ENCODE measurements at places on chromosomes 2 and 18.

DNA sequence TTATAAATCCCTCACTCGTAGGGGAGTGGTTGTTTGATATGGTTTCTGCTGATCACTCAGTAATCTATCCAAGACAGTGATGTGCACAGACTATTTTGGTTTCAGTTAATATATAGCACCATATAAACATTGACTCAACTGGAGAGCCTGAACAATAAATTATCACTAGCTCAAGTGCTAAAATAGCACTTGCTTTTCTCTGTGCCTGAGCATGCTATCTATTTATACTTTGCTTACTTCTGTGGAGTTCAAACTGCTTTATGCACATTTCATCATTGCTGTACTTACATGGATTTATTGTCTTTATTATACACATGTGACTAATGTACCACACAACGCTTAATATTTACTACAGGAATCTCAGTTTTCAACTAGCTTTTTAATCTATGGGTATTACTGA is 133.6 kb downstream of the BCL2 start:
- DNase-seq, result no peak

- no peak for DNase-seq
Measured at GRCh38 chr18:58303363-58303762, 259.3 kb downstream of the NEDD4L start.

- DNase-seq, result no peak
Measured at GRCh38 chr18:54616220-54616848, 25.3 kb downstream of the DYNAP start.

DNA sequence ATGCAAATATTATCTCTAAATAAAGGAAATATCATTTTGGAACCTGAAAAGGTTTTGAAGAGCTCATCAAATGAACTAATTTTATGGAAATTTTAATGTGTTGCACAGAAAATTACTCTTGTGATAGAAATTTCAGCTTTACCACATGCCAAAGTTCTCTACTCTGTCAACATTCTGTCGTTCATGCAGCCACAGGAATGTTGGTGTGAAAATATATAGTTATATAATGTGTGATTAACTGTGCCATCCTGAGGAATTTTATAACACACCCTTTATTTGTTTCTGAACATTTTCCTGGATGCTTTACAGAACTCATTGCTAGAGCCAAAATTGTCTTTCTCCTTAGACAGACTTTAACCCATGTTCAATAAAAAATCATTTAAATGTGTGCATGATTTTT is 202.5 kb upstream of the SLC8A1 start:
- DNase-seq, result no peak

DNA sequence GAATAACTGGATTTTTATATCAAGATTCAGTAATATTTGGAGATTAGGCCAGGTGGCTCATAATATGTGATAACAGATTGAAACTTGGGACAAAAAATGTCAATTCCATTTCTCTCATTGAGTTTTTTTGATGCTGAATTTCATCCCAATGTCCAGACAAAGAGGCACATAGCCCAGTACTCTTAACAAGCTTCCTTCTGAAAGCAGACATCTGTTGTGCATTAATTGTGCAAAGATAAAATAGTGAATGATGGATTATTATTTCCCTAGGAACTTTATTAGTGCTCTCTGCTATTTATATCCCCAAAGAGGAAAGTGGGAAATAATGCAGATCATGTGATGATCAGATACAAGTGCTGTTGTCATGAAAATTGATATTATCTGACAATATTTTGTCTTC is 234.1 kb downstream of the CCDC102B start:
- DNase-seq, result no peak

- DNase-seq, result no peak
Measured at GRCh38 chr2:190578158-190579057, 43.9 kb upstream of the NEMP2 start.

DNA sequence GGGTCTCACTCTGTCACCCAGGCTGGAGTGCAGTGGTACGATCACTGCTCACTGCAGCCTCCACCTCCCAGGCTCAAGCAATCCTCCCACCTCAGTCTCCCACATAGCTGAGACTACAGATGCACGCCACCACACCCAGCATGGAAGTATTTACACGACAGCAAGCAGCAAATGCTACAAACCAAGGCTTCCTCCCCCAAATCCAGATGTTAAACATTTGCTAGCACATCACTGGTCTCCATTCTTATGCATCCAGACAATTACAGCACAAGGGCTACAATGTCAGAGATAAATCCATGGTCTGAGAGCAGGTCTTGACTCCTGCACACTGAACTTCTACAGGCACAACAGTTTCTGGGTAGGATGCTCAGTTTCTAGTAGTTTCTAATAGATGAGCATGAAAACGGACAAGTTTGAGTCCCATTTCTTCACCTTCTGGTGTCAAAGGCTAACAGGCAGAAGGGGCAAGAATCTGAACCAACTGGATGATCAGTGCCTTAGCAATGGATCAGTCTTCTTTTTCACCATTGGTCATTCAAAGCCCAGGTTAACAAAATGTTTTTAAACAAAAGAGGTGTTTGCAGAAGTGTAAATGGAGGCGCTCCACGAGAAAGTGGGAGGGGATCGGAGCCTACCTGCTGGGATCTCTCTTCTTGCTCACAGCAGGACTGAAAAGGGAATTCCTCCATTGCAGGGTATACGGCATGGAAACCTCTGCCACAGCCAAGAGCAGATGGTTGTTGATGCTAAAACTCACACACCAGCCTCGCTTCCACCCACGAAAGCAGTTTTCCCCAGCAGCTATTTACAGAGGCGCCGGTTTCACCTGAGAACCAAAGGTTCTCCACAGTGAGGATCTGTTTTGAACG is 135.0 kb upstream of the ARL4C start:
- DNase-seq, result no peak

GRCh38 chr2:80092474-80092873 is 212.1 kb downstream of the LRRTM1 start:
- DNase-seq, result no peak

GRCh38 chr18:12456441-12456840 is 48.7 kb downstream of the PRELID3A start:
- no peak for DNase-seq

DNA sequence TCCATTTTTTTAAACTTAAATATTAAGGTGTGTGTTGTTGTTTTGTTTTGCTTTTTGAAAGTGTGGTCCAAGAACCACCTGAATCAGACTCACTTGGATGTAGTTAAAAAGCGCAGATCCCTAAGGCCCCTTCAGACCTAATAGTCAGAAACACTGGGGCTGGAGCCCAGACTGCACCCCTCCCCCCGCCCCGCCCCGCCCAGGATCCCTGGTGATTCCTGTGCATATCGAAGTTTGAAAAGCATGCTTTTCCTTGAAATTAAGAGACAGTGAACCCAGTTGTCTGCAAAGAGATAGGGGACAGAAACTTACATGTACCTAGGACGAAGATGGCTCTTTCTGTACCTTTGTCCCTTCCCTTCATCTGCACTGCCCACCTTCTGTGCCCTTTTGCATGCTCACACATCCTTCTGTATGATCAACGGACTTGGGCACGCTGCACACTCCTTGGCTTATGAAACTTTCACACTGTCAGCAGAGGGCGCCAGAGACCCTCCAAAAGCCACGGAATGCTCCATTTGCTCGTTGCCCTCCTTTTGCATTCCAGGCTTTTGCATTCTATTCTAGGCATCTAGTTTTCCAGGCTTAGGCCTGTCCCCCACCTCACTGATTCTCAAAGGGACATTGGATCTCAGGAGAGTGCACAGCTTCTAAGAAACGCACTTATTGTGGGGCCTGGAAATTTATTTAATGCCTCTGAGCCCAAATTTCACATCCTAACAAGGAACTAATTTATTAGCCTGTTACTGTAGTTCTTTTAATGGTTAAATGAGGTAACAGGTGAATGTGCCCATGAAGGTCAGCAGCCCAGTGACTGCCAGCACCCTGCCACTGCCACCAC is 32.8 kb upstream of the SLC14A1 start:
- peak; percentile 38 for DNase-seq

DNA sequence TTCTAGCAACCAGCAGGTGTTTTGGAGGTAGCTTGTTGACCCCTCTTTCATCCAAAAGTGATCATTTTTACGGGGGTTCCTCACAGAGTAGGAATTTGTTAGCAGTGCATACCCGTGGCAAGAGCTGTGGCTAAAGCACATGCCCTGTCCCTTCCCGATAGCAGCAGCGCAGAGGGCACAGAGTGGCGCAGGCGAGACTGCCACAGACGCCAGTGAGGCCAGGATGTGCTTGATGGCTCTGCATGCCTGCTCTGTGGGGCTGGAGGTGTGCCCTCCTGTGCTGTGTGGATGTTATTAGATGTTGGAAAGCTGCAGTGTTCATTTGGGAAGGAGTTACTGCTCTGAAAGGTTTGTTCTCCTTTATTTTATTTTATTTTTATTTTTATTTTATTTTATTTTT is 153.6 kb downstream of the FAM210A start:
- no peak for DNase-seq

GRCh38 chr2:230218421-230218820 is 1.4 kb downstream of the SP110 start:
- DNase-seq, result no peak

- DNase-seq, result no peak
Measured at GRCh38 chr2:133553251-133553650, 15.0 kb downstream of the NCKAP5 start.

GRCh38 chr2:241469746-241470145 is 38.6 kb downstream of the STK25 start:
- no peak for DNase-seq

DNA sequence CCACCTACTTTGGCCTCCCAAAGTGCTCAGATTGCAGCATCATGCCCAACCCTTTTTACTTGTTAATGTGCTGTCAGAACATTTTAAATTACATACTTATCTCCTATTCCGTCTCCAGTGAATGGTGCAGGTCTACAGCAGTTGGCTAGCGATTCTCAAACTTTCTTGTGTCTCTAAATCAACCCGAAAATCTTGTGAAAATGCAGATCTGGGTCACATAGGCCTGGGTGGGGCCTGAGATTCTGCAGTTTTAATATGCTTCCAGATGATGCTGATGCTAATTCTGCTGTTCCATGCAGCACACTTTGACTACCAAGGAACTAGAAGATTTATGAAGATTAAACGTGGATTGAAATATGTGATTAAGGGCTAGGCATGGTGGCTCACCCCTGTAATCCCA is 14.8 kb upstream of the ACSL3 start:
- no peak for DNase-seq

DNA sequence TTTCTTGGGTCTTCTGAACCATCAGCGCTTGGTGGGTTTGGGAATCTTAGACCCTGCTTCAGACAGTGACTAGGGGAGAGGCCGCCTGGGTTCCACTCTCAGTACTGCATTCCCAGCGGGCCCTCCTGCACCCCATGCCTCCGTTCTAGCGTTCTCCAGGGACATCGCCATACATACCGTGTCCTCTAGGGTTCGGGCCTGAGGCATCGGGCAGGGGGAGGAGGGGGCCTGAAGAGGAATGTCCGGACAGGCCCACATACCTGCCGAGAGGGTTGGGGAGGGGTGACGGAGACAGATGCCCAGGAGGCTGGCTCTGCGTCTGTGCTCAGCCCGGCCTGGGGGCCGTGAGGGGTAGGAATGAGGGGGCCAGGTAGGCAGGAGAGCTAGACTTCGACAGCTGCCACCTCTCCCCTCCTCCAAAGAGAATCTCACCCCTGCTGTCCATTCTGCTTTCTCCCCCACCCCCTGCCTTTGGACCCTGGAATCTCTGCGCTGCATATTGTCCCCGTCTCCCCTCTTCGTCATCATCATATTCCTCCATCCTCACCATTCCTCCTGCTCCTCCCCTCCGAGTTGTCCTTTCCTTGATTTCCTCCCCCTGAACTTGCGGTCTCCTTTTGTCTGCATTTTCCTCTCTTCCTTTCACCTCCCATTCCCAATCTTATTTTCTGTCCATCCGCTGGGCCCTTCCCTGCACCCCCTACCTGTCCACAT is 7.8 kb upstream of the WNT10A start:
- no peak for DNase-seq

- no peak for DNase-seq
Measured at GRCh38 chr2:74566076-74566753, 11.7 kb downstream of the DOK1 start.

GRCh38 chr2:160703648-160704585 is 210.3 kb upstream of the RBMS1 start:
- DNase-seq, result no peak

DNA sequence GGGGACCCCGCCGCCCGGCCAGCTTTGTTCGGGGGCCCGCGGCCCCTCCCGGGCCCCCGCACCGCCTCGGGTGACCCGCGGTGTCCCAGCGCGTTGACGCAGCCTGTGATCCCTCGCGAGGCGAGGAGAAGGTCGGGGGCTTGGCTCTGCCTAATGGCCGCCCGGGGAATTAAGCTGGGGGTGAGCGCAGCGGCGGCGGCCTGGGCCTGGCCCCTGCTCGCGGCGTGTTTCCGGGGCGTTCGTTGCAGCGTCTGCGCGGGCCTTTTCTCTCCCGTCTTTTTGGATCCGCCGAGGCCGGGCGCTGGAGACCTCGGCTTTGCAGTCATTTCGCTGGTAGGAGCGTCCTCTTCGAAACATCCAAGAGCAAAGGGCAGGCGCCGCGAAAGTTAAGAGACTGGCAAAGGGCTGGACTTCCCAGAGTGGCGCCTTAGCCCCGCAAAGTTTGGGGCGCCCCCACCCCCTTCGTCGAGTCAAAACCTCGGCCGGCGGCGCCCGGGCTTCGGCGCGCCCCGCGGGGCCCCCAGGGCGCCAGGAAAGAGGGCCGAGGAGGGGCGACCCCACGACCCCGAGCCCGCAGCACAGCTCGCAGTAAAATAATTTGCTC is 1.3 kb downstream of the SALL3 start:
- no peak for DNase-seq

GRCh38 chr18:34033968-34034367 is 190.7 kb downstream of the NOL4 start:
- no peak for DNase-seq

DNA sequence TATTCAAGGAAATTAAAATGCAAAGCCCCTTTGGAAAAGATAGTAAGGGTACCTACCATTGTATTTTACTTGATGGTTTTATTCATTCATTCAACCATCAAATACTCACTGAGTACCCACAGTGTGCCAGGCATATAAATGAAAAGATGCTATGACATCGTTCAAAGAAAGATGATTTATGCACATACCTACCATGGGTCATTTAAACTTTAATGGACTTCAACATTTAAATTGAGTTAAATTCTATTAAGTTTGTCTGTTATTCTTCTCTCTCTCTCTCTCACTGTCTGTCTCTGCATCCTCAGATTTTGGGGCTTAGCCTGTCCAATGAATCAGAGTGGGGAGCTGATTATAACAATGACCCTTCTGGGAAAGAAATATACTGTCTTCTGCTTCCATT is 87.9 kb downstream of the CERS6 start:
- no peak for DNase-seq

GRCh38 chr2:37631698-37632097 is 39.7 kb downstream of the CDC42EP3 start:
- no peak for DNase-seq

GRCh38 chr2:219769090-219769910 is 141.9 kb downstream of the SLC4A3 start:
- DNase-seq, result no peak

DNA sequence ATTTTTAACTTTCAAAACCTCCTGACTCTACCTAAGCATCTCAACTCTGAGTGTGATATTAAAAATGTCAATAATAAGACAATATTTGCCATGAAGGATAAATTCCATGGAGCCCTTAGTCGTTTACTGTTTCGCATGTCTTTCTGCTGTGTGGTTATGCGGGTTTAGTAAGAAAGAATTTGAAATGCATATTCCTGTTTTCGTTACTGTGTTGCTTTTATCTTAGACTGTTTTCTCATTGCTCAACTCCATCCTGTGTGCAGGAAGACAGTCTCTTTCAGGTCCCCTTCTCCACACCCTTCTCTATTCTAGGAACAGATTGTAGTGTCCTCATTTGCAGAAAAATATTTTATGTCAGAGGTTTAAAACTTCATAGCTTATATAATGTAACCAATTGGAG is 82.5 kb upstream of the MAP3K20 start:
- DNase-seq, result no peak

- DNase-seq, result no peak
Measured at GRCh38 chr2:110099471-110100225, 16.0 kb downstream of the MALL start.

All from stimulated activated CD8-positive, alpha-beta memory T cell treated with anti-CD3 and anti-CD28 coated beads, Interleukin-4, amount 100 ng/mL, for 4 hours (primary cell).